ENCODE measurements at places on chromosomes 16 and 17.

DNA sequence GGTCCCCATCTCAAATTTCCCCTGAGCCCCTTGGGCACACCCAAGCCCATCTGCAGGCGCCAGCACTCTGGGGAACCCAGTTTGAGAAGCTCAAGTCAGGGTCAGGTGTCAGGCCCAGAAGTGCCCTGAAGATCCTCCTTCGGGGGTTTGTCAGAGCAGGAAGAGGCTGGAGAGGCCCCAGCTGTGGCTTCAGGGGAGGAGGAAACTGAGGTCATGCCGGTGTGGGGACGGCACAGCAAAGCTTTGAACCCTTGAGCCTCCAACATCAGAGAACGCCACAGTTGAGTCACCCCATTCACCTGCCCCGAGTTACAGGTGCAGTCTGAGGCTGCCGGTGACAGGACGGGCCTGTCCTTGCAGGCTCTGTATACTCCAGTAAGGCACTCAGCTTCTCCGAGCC, 140.2 kb upstream of the CIBAR2 start:
- no peak for DNase-seq

DNA sequence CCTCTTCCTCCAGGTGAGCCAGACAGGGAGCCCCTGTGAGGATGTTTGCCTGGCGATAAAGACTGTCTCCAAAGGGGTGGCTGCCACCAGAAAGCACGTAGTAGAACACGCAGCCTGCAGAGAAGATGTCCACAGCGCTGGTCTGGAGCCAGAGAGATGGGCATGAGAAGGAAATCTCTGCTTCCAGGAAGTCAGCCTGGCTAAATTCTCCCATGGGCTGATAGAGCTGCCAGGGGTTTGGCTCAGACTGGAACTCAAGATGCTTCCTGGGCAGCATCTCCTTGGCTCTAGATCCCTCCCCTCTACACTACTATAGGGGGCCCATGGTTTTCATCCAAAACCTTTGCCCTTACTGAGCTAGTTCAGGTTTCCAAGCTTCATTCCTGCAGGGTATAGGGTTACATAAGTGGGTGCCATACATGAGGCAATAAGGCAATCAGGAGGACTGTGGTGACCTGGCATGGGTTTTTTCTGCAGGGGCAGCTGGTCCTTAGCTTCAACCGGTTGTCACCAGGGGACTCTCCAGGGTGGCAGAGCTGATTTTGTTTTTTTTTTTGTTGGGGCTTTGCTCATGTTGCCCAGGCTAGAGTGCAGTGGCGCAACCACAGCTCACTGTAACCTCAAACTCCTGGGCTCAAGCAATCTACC, 13.6 kb downstream of the PLK1 start:
- no peak for DNase-seq

- DNase-seq, result no peak
Observed at GRCh38 chr16:85984231-85984880, 85.4 kb downstream of the IRF8 start.

DNA sequence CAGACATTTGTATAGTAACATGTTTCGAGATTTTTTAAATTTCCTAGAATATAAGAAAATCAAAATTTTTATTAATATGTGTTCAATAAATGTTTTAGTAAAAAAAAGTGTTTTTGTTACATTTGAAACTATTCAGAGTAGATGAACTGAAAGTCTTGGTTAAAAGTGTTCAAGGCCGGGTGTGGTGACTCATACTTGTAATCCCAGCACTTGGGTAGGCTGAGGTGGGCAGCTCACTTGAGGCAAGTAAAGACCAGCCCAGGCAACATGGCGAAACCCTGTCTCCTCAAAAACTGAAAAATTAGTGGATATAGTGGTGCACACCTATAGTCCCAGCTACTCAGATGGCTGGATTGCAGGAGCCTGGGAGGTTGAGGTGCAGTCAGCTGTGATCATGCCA, 16.8 kb upstream of the PHKG2 start:
- DNase-seq, result no peak

GRCh38 chr17:38604479-38605403, 1.0 kb downstream of the SRCIN1 start:
- peak; percentile 50 for DNase-seq

DNA sequence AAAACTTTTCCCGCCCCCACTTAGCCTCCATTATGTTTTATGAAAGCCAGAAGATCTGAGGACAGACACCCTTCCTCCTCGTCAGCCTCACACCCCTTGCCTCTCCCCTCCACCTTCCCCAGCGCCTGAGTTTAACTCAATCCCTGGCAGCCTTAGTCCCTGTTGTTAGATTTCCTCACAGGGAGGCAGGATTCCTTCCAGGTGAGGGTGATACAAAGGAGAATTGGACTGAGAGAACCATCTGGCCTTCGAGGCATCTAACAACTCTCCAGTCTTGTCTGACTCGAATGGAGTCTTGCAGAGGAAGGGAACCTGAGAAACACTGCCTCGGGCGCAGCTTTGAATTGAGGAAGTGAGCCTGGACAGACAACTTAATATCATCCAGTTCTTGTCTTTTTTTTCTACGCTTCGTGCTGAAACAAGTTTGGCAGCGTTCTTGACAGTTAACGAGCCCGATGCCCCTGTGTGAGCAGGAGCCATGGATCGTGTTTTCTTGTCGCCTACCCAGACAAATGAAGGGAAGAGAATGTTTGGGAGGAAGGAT, 1.3 kb upstream of the ZNF768 start:
- DNase-seq, result peak; percentile 65

- DNase-seq, result no peak
Observed at GRCh38 chr17:77886387-77886728, 72.1 kb upstream of the TNRC6C start.
